ENCODE measurements at places on chromosomes 6 and 20.

DNA sequence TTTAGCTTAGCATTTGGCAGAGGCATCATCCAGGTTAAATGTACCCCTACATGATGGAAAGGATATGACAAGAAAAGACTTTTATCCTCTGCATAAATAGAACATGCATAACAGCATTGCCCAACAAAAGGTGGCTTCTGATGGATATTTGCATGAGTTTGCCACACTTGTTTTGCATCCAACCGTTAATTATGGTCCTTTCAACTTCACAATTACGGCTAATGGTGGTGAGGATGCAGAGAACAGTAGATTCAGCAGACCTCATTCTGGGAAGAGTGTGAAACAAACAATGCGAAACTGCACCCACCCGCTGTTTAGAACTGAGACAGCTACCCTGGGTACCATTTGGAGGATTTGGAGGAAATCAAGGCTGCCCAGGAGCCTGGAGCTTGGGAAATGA is 690.9 kb upstream of the CHD6 start:
- DNase-seq, result no peak

DNA sequence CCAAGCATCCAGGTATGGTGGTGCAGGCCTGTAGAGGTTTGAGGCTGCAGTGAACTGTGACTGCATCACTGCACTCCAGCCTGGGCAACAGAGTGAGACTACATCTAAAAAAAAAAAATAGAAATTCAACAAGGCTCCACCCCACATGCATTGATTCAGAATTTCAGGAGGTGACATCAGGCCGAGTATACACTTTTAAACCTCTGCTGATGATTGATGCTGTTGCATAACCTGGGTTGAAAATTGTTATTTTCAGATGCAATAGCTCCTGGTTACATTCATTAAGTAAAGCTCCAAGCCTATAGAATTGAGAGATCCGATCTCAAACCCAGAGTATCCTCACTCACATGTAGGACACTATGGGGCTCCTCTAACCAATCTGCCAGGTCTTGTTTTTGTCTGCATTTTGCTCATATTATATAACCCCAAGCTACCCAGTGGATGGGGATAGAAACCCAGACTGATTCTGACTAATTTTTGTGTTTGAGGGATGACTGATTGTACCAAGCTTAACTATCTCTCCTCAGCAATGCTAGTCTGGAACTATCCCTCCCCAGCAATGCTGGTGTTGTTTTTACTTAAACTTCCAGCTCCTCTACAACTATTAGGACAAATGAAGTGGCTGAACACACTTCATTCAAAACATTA is 123.5 kb upstream of the PREP start:
- DNase-seq, result no peak

- no peak for DNase-seq
Measured at GRCh38 chr6:79079561-79080041, 1.5 kb upstream of the PHIP start.

GRCh38 chr6:137951064-137951597 is 84.1 kb downstream of the TNFAIP3 start:
- DNase-seq, result no peak

GRCh38 chr6:122790423-122791309 is 1.6 kb downstream of the SMPDL3A start:
- DNase-seq, result no peak

- DNase-seq, result no peak
Measured at GRCh38 chr6:37149745-37150144, 20.2 kb upstream of the PIM1 start.

DNA sequence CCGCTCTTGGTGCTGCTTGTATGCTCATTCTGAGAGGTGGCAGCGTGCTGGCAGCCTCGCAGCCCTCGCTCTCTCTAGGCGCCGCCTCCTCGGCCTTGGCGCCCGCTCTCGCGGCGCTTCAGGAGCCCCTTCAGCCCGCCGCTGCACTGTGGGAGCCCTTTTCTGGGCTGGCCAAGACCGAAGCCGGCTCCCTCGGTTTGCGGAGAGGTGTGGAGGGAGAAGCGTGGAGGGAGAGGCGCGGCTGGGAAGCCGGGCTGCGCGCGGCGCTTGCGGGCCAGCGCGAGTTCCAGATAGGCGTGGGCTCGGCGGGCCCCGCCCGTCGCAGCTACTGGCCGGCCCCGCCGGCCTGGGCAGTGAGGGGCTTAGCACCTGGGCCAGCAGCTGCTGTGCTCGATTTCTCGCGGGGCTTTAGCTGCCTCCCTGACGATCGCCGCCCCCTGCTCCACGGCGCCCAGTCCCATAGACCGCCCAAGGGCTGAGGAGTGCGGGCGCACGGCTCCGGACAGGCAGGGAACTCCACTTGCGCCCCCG is 19.5 kb upstream of the FAM8A1 start:
- no peak for DNase-seq

DNA sequence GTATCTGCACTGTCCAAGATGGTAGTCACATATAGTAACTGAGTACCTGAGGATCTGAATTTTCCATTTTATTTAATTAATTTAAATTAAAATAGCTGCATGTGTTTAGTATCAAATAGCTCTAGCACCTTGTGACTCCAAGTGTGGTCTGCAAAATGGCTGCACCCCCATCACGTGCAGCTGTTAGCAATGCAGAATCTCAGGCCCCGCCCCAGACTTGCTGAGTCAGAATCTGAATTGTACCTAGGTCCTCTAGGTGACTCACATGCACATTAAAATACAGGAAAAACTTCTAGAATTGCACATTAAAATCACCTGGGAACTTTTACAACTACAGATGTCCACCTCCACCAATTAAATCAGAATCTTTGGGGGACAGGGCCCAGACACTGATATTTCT is 19.2 kb upstream of the FAM83C start:
- no peak for DNase-seq

DNA sequence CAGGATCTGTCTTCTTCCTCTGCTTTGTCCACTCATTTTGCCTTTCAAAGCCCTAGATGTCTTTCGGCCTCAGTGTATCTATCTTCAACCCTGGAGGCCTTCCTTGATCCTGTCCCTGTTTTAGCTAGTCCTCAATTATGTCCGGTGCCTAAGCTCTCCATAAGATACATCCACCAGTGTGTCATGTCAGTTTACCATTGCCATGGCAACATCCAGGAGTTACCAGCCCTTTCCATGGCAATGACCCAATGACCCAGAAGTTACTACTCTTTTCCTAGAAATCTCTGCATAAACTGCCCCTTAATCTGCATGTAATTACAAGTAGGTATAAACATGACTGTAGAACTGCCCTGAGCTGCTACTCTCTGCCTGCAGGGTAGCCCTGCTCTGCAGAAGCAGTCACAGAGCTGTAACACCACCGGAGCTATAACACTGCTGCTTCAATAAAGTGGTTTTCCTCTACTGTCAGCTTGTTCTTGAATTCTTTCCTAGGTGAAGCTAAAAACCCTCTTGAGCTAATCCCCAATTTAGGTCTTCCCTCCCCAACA is 712.1 kb upstream of the AGPAT4 start:
- no peak for DNase-seq

DNA sequence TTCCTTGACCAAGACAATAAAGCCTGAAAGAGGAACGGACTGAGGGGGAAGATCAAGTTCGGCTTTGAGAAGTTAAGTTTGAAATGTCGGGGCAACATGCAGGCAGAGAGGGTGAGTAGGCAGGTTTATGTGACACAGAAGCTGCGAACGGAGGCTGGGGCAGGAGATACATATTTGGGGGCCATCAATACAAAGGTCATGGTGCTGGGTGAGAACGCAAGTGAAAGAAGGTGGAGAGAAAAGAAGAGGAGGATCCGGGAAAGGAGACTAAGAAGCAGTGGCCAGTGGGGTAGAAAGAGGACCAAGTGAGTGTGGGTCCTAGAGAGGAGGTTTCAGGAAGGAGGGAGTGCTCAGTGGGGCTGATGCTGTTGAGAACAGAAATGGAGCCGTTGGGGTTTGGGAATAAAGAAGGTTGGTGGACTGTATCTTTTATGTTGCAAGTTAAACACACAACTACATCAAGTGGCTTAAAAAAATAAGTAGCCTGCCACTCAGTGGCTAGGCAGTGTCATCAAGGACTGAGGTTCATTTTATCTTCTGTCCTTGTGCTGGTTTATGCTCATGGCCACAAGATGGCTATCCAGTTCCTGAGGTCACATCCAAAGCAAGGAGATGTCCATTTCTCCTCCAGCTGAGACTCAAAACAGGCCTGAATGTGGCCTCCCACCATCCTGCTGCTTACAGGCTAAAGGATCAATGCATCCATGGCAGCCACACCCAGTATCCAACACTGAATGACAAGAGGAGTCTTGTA is 1.7 kb upstream of the BLCAP start:
- no peak for DNase-seq

DNA sequence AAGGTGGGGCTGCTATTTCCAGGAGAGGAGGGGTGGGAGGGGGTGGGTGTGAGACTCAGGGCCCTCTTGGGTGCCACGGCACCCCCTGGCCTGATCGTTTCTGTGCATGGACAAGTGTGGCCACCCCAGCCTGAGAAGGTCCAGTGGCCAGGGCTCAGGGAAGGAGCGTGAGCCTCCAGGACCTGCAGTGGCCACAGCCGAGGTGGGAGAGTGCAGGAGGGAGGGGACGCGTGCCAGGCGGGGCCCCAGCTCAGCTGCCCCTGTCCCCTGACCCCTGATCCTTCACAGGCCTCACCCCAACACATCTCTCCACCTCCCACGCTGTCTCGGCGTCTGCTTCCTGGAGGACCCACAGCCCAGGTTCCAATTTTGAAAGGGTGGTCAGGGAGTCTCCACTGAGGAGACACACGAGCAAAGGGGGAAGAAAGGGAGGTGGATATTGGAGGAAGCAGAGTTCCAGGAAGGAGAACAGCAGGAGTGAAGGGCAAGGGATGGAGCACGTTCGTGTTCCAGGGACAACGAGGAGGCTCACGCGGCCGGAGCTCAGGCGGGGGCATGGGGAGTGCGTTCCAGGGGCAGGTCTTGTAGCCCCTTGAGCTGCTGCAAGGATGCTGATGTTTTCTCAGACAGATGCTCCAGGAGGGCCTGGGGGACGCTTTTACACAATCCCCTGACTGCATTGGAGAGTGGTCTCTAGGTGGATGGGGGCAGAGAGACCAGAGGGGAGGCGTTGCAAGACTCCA is 4.2 kb upstream of the HRH3 start:
- DNase-seq, result no peak

DNA sequence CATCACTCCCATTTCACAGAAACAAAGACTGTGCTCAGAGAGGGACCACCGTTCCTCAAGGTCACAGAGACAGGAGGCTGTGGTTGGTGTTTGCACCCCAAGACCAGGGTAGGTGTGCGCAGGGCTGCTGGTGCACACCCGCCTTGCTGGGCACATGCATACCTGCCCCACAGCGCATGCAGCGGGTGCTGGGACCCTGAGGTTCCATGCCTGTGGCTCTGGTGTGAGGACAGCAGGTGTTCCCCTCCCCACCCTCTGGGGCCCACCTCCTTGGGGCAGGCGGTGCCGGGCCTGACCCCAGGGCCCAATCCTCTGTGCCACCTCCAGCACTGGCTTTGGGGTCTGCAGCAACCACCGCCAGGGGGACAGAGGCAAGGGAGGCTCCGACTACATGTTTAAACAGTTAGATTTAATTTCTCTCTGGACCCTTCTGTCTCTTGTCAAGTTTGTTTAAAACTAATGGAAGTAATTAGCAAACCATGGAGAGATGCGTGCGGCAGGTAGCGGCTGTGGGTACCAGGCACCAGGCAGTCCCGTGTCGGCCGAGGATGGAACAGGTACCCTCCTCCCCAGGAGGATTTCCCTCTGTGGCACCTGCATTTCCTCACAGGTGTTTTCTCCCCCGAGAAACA is 327.8 kb downstream of the TAF4 start:
- no peak for DNase-seq

DNA sequence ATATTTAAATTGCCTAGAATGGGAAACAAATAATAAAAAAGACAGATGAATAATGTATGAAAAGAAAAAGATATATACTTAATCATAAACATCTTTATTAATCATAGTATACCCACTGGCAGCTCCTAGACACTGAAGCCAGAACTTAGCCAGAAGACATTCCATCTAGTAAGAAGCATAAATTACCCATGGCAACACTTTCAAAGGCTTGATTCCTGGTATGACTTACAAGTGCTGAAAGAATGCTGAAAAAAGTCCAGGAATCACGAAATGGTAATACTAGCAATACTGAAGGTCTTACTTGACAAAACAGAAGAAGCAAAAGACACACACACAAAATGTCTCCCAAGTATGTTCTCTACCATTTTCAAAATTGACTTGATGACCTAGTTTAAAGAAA is 38.0 kb downstream of the RWDD2A start:
- no peak for DNase-seq

- no peak for DNase-seq
Measured at GRCh38 chr20:44053046-44053445, 133.9 kb downstream of the JPH2 start.

- DNase-seq, result no peak
Measured at GRCh38 chr20:53755733-53756531, 162.3 kb upstream of the ZNF217 start.

DNA sequence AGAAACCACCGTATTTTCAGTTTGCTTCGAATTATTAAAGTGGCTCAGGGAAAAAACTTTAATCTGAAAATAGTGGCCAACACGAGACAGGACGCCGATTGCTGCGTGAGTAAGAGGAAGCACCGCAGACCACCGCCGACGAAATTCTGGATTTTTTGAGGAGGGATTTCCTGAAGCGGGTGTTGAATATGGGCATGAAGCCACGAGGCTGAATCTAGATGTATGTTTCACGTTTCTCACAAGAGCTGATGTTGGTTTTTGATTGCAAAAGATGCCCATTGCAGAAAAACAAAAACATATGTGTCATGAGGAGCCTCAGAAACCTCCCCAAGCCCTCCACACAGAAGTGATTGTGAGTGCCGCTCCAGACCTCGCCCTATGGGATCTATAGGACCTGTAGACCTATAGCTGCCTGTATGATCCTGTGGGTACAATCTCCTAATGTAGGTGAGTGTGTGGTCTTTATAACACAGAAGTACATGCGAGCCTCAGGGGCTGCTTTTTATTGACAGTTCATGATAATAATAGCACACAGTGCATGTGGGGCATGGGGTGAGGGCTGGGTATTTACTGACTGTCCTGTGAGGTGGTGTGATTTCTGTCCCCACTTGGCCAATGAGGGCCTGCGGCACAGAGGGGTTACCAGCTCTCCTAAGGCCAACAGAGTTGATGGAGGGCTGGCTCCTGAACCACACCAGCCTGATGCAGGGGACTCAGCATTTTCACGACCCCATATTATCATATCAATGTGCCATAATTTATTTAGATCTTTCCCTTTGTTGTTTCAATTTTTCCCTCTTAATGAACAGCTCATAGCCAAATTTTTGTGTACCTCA is 243.9 kb downstream of the DLL1 start:
- no peak for DNase-seq

DNA sequence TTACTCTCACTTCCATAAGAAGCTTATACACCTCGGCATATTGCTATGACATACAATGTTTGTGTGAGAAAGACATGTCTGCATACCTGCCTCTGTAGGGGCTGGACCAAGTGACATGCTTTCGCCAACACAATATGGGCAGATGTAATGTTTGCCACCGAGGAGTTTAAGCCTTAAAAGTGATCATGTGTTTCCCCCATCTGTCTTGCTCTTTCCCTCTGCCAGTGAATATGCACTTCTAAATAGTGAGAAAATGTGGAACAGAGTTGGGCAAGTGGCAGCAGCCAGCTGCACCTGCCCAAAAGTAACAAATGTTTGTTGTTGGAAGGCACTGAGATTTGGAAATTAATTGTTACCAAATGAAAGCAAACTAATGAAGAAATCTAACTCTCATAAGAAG is 274.8 kb upstream of the BTBD3 start:
- no peak for DNase-seq

GRCh38 chr6:25462235-25462897 is 183.2 kb downstream of the CARMIL1 start:
- no peak for DNase-seq
